GM12864 (cell line): ENCODE measurements at places on chromosomes 16 and 17.
A peak's percentile ranks its signal among the peaks of the same experiment; 100 is the strongest.

- no peak for DNase-seq
These were observed 40.2 kb downstream of the ZNF750 start for GRCh38 chr17:82799591-82799990.

- DNase-seq, result no peak
These were observed 97.7 kb downstream of the RPGRIP1L start for GRCh38 chr16:53605831-53606400.

GRCh38 chr17:47338026-47338425, 14.3 kb downstream of the EFCAB13 start:
- DNase-seq, result no peak

GRCh38 chr16:58709333-58709732, 24.8 kb upstream of the SLC38A7 start:
- DNase-seq, result peak; percentile 71

DNA sequence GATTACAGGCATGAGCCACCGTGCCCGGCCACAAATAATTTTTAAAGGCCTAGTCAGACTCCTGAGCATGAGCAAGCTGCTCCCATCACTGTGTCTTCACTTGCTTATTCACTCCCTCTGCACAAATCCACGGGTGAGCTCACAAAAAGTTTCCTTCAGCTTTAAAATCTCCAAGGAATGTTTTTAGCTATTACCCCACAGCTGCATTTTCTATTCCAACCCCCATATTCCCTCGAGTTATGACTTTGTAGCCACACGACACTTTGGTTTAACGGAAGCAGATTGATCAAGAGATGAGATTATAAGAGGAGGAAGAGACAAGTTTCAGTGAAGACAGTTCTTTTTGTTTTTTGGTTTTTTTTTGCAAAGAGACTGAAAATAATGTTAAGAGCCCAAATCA, 49.1 kb upstream of the SLC25A19 start:
- no peak for DNase-seq

- DNase-seq, result no peak
These were observed 244.9 kb downstream of the PRKCA start for GRCh38 chr17:66547151-66547865.

DNA sequence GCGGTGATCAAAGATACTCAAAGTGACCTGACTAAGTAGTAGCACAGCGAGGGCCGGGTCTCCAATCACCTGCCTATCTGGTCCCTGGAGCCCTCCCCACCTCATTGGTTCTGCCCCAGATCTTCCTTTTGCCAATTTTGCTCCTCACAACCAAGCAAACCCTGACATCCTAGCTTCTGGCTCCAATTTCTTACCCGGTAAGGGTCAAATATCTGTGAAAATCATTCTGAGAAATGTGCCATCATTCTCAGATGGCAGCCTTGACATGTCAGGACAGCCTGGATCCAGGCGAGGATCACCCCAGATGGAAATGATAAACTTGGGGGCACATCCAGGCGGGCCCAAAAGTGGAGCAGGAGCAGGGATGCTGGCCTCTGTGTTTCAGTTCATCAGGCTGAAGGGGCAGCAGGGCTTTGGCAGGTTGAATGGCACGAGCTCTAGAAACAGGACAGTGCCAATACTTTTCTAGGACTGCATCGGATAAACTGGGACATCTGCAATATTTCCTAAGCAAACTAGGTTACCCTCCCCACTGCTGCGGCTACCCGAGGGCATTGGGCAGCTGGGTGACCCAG, 83.9 kb downstream of the SHISA6 start:
- DNase-seq, result no peak

DNA sequence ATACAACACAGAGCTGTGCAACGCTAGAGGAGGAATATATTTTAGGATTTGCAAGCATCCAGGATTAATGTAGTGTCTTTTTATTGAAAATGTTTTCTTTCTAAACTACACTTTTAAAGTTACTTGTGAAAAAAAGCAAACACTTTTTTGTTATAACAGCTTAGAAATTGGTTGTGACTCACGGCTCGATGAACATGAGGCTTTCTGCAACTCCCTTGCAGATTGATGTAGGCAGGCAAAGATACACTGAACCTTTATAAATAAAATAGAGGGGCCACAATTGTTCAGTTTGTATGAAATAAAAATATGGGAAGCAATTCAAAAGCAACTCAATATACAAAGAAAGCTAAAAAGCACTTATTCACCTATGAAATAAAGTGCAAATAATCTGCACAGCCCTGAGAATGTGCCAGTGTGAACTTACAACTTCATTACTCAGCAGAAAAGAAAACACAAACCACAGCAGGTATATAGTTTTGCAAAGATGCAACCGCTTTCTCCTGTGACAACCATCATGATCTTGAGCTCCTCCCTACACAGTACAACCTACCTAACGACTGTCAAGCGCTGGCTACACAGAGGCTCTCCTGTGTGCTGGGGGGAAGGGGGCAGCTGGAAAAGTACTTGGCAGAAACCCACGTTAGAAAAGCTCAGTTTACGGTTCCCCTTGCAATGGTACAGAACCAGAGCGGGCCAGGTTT, 948 bp downstream of the LUC7L start:
- no peak for DNase-seq

DNA sequence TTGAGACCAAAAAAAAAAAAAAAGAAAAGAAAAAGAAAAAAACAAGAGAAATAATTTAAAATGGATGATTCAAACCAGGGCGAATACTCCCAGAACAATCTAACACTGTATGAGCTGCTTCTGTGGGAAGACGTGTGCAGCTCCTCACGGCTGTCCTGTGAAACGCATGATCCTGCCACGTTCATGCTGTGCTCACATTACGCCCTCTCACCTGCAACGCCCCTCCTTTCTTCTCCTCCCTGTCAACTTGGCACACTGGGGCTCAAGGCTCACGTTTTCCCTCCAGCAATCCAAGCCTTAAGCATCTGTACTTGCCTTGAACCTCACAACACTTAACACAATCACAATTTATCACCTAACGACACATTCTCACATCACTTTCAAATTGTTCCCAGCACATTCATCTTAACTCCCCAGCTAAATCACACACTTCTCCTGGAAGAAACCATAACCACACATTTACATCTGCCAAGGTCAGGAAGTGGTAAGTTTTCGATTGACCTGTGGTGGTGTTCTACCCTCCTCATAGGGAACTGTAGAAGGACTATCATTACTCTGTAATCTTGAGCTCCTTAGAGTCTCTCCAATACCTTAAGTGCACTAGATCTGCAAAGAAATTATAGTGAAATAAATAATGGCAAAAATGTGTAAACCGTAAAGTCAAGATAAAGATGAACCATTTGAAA, 29.1 kb downstream of the MBTPS1 start:
- no peak for DNase-seq

DNA sequence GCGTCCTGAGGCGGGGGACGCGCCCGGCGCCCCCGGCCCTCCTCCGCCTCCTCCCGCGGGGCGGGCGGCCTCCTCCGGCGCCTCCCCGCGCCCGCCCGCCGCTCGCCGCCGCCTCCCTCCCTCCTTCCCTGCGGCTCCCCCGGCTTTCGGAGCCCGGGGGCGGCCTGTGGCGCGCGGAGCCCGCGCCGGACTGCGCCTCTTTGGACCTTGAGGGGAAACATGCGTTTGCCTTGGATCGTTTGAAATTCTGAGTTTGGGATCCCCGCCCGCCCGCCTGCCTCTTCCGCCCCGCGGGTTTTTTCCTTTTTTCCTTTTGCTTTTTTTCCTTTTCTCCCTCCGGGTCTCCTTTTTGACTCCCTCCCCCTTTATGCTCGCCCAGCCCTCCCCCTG, 390 bp downstream of the ZNRF1 start:
- DNase-seq, result no peak

GRCh38 chr17:60333628-60334031, 58.3 kb downstream of the USP32 start:
- no peak for DNase-seq

DNA sequence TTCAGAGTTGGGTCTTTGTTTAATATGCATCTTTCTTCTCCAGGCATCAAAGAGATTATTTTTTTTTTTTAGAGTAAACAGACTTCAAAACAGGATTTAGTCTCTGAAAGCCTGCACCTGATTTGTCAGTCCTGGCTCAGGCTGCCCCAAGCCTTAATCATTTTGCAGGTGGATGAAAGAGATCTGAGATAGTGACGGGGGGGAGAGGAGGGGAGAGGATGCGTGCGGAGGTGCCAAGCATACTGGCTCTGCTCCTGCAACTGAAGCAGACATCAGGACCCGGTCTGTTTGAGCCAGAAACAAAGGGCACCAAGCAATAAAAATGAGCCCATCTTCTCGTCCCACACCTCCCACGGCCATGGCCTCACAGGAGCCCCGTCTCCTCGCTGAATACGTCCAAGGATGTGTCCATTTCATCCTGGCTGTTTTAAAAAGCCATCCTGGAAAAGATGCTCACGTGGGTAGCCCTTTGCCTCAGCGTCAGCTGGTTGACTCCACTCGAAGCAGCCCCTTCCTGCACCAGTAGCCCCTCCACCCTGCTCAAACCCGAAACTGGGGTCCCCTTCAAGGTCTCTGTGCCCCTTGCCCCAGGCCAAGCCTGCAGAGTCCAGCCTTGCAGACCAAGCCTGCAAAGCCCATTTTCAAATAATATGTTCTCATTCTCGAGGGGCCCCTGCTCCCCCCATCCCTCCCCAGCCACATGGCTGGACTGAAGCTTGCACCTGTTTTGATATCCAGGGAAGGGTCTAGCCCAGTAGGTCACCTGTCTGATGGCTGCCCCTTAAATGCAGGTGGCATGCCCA, 84.8 kb upstream of the TNRC6C start:
- no peak for DNase-seq

DNA sequence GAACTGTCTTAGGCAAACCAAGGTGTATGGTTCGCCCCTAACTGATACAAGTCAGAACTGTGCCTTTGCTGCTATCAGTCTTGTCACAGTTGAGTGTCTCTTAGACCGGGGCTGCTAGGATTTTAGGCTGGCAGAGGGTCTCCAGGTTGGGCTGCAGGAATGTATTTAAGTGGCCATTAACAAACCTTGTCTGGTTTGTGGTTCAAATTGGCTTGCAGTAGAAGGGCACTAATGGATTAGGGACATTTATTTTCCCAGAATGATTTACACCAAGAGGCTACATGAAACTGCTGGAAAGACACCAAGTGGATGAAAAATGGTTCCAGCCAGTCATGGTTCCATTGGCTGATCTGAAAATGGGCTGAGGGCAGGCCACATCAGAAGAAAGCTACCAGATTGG, 5.1 kb downstream of the VAT1L start:
- no peak for DNase-seq

DNA sequence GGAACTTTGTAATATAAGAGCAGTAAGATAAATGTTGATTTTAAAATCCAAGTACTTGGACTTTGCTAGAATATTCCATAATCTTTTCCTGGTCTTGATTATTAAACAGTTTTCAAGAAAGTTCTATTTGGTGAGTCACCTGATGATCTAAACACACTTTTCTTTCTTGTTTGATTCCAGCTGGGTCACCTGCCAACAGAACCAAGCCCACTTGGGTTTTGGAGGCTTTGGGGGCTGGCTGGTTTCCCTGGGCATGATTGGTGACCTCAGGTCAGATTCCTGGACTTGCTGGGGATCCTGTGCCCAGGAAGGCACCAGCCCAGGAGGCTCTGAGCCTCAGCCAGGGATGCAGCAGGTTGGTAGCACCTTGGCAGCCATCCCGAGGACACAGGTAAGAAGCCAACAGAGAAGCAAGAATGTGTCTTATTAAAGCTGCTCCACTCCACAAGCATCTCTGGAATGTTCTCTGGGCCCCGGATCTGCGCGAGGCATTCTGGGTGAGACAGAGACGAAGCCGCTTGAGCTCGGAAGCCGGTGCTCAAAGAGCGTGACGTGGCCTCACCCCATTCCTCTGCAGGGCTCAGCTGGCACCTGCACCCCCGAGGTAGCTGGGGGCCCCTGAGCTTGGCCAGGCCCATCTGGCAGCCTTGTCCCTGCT, 3.1 kb upstream of the TEX19 start:
- DNase-seq, result no peak

DNA sequence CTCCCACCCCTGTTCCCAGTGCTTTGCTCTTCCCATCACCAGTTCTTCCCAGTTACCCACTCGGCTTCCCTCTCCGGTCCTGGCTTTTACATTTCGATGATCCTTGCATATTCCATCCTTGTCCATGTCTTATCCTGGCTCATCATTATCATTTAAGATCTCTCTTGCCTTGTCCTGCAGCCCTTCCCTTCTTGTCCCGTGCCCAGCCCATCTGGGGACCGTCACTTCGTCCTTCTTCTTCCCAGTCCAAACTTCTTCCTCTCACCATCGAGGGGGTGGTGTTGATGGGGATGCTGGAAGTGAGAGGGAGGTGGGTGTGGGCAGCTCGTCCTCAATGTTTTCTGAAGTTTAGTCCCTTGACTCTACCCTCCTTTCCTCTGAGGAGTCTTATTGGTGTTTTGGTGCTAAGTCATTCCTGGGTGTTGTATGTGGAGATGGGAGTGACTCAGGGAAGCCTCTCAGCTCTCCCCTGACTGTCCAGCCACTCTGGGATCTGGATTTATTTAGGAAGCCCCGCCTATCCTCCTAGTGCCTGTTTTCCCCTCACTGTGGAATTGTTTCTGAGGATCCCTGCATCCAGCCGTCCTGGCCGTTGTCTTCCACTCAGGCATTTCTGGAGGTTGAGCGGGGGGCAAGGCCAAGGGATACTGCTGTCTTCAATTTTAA, 975 bp downstream of the SNX29 start:
- DNase-seq, result no peak

- DNase-seq, result no peak
These were observed 215.3 kb downstream of the C16orf95 start for GRCh38 chr16:87101903-87102302.

GRCh38 chr17:7119314-7119713, 4.7 kb upstream of the ASGR2 start:
- no peak for DNase-seq

GRCh38 chr16:89217388-89218191, at the start of gene ZNF778:
Gene ZNF778 (plus strand): TSS chr16:89217703. CDS start chr16:89221128, 3,425 bp downstream.
- DNase-seq, result peak; percentile 43

DNA sequence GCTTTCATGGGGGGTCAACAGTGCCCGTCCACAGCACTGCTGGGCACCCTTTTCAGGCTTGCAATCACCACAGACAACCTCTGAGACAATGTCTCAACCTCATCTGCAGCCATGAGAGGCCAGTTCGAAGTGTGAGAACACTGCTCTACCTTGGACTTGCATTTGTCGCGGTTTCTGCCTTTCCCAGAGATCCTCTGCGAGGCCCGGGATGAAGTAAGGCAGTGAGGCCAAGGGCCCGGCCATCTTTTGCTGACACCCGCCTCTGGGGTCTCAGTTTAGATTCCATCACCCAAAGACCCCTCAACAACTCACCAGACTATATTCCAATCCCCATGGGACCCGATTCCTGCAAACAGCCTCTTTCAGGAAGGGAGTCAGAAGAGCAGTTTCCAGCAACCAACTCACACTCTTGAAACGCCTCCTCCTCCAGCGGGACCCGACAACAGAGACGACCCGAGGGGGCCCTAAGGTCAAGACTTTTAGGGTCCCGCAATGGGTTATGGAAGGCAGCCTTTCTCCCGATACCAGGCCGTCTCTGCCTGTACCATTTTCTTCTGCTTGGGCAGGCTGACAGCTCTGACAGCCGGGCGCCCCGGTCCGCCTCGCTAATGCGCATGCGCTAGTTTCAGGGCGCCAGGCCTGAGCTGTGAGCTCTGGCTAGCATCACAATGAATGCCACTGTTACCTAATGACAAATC, 576.0 kb downstream of the KCNJ18 start:
- no peak for DNase-seq
